ENCODE measurements at places on chromosomes 7 and 10.

DNA sequence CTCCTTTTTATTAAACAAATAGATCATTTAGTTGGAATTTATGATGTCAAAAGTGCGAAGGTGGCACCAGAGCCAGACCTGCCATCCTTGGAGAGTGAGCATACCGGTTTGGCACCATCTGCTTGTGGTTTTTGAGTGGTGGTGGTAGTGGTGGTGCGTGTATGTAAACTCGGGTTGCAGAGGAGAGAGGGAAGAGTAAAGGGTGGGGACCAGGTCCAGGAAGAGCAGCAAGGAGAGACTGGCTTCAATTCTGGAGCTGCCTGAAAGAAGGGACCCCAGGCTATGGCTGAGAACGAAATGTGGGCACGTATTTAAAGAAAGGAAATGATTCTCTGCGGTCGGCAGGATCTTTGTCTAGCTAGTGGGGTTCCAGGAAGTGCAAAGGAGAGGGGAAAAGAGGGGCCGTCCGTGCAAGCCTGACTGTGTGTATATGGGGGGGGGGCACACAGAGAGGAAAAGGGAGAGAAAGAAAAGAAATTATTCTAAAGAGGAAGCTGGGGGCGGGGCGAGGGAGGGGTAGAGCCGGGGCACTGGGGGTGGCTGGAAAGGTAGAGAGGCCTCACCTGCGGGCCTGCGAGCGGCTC, 448 bp upstream of the GOLGA7B start:
- peak; percentile 81 for DNase-seq

- DNase-seq, result no peak
Measured at GRCh38 chr10:125231813-125232475, 71.6 kb upstream of the CTBP2 start.

- DNase-seq, result no peak
Measured at GRCh38 chr7:28842769-28843295, 115.3 kb downstream of the TRIL start.

GRCh38 chr10:78757344-78757925, 311.3 kb upstream of the ZMIZ1 start:
- DNase-seq, result no peak

DNA sequence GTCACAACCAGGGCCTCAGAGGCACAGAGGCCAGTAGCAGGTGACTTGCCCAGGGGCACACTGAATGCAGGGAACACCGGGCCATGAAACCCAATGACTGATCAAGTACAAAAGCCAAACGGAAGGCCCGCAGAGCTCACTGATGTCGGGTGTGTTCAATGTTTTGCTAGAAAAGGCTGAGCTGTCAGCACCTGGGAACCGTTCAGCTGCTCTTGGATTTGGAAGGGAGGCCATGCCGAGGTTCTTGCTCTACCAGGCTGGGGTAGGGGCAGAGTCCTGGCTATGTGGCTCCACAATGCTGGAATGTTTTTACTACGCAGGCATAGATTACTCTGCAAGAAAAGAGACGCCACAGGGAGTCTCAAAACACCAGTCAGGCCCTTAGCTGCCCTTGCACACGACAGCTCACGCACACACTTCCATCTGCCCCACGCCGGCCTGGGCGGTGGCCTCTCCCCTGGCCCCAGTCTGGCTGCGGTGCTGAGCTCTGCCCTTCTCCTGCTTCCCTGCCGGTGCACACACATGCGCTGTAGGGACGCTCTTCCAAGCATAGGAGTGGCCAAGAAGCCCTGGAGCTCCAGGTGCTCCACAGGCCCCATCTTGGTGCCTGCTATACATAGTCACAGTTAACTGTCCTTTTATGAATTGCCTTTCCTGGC, 79.9 kb downstream of the ZRANB1 start:
- DNase-seq, result no peak
